Fibroblast of lung (primary cell): ENCODE measurements at places on chromosomes 2 and 18. TPM values are rescaled to one million over a fixed set of nuclear protein-coding genes. Genes with fewer than 3 reads are reported as not detected.

DNA sequence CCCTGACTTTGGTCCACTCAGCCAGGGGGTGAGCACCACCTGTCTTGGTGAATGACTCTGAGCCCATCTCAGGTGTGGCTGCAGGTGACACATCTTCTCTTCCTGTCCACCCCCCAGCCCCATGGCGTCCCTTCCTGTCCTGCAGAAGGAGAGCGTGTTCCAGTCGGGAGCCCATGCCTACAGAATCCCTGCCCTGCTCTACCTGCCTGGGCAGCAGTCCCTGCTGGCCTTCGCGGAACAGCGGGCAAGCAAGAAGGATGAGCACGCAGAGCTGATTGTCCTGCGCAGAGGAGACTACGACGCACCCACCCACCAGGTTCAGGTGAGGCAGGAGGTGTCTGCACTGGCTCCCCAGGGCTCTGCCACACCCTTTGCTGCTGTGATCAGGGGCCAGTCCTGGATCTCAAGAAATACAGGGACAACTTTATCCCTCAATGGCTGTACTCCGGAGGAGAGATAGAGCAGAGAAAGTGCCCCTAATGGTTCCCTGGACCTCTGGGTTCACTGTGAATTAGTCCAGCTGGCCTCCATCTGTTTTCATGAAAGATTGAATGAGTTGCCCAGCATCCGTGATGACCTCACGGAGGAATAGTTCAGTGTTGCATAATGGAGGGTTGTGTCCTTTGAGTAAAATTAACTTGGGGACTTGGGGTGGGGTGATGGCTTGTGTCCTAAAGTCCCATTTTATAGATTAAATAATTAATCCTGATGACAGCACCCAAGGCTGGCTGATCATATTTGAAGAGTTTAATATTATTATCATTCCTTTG, at the start of gene NEU2:
NEU2 (plus strand) TSS at position 122 of the 770 bp plus-strand sequence; CDS start at position 122, 0 bp downstream.
- peak; percentile 35 for DNase-seq
- H3K4me1 ChIP-seq, result peaks cover 3% of the 10 kb centered on the region
- no peak within 1 kb of the TSS for H3K4me3 ChIP-seq
- H3K27me3 ChIP-seq, result no peaks in the 10 kb centered on the region
- no peak within 1 kb of the TSS for H3K27ac ChIP-seq

DNA sequence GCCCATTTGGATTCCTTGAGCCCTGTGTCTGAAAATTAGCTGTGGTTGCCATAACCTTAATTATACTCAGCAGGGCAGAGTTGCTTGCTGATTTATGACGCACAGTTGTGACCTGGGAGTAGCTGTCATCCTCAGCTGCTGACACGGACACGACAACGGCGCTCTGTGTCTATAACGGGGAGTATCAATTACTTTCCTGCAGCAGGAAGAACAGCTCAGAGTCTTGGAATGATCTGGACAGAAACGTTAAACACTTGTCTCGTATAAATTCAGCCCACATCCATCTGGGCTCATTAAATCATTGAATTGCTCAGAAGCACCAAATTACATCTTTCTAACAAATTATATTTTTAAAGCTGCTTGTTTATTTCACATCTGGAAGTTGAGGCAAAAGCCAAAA, 116.3 kb downstream of the SEPTIN10 start:
- no peaks in the 10 kb centered on the region for H3K27me3 ChIP-seq
- H3K4me1 ChIP-seq, result peaks cover 19% of the 10 kb centered on the region
- H3K4me3 ChIP-seq, result no peak overlapping the region
- peak overlapping the region; percentile 82 for H3K27ac ChIP-seq
- DNase-seq, result peak; percentile 70

- H3K27ac ChIP-seq, result no peak overlapping the region
- peaks cover 6% of the 10 kb centered on the region for H3K36me3 ChIP-seq
- peak; percentile 59 for DNase-seq
- no peak overlapping the region for H3K4me3 ChIP-seq
- H3K4me1 ChIP-seq, result peaks cover 3% of the 10 kb centered on the region
Measured at GRCh38 chr2:121356058-121356640, 71.1 kb upstream of the TFCP2L1 start.

- no peaks in the 10 kb centered on the region for H3K27me3 ChIP-seq
- no peaks in the 10 kb centered on the region for H3K36me3 ChIP-seq
- DNase-seq, result no peak
Measured at GRCh38 chr2:237529452-237530402, 36.6 kb upstream of the PRLH start.

- H3K4me3 ChIP-seq, result no peak overlapping the region
- H3K36me3 ChIP-seq, result no peaks in the 10 kb centered on the region
- no peak overlapping the region for H3K27ac ChIP-seq
- no peak for DNase-seq
Measured at GRCh38 chr18:63311118-63312018, 8.2 kb downstream of the BCL2 start.

- no peaks in the 10 kb centered on the region for H3K27me3 ChIP-seq
- no peak overlapping the region for H3K27ac ChIP-seq
- no peak for DNase-seq
- H3K4me3 ChIP-seq, result no peak overlapping the region
- H3K36me3 ChIP-seq, result no peaks in the 10 kb centered on the region
Measured at GRCh38 chr2:66236067-66236685, 198.7 kb upstream of the MEIS1 start.

GRCh38 chr2:165839610-165840009, 45.6 kb upstream of the GALNT3 start:
- H3K4me3 ChIP-seq, result no peak overlapping the region
- H3K27me3 ChIP-seq, result no peaks in the 10 kb centered on the region

DNA sequence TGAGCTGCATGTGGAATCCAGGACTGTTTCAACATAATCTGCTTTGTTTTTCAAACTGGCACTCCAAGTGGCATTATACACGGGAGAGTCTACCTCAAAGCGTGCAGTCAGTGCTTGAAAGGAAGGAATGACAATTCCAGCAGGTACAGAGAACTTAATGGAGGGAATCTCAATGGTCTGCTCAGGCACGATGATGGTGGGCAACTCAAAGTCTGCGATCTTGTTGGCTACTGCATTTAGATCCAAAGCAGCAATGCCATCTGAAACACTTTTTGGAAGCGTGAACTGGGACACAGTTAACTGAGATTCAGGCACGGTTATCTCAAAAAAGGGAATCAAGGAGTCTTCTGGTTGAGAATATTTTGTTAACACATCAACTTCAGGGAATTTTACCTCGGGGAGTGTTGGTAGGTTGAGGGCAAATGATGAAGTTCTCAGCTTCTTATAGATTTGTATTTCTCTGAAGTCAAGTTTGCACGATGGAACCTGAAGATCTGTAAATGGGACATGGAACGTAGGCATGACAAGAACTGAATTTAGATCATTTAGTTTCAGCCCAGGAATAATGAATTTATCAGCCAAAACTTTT, 38.7 kb downstream of the APOB start:
- no peaks in the 10 kb centered on the region for H3K36me3 ChIP-seq
- H3K4me1 ChIP-seq, result no peaks in the 10 kb centered on the region
- DNase-seq, result no peak

DNA sequence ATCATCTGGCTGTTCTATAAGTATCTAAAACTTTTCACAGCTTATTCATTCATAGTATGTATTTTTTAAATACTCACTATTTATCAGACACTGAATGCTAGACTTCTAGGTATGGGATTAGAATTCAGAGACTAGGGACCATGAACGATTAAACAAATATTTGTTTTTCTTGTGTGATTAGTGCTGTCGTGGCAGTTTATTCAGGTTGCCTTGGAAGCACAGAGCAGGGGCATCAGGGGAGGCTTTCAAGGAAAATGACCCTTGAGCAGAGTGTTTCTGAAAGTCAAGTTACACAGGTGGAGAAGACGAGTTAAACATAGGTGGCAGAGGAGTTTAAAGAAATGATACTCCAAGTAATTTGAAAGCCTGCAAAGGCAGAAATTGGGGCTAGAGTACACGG, 5.7 kb downstream of the SPOPL start:
- no peak overlapping the region for H3K4me3 ChIP-seq
- no peak for DNase-seq
- H3K4me1 ChIP-seq, result no peaks in the 10 kb centered on the region
- H3K27ac ChIP-seq, result no peak overlapping the region
- H3K36me3 ChIP-seq, result no peaks in the 10 kb centered on the region

- DNase-seq, result peak; percentile 57
- no peaks in the 10 kb centered on the region for H3K4me1 ChIP-seq
- no peak overlapping the region for H3K4me3 ChIP-seq
- H3K27me3 ChIP-seq, result no peaks in the 10 kb centered on the region
- no peaks in the 10 kb centered on the region for H3K36me3 ChIP-seq
Measured at GRCh38 chr18:45449418-45450227, 165.7 kb upstream of the SLC14A2 start.

GRCh38 chr2:105834931-105835330, 90.2 kb downstream of the NCK2 start:
- H3K27me3 ChIP-seq, result no peaks in the 10 kb centered on the region
- H3K4me3 ChIP-seq, result no peak overlapping the region
- no peaks in the 10 kb centered on the region for H3K36me3 ChIP-seq
- no peaks in the 10 kb centered on the region for H3K4me1 ChIP-seq
- no peak overlapping the region for H3K27ac ChIP-seq

DNA sequence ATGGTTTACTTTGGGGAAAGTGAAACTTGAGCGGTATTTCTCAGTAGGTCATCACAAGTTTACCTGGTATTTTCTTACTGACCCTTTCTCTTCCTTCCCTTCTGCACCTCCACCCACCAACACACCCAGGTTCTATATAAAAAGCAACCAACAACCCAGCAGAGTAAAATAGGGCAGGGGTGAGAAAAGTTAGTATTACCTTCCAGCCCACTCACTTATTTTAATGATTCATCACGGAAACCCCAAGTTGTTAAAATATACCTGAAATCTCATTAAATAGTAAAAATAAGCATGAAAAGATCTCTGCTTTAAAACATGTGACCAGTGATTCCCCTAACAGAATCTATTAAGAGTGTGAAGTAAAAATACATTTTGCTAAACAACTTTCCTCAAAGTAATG, 306.1 kb downstream of the ZEB2 start:
- no peaks in the 10 kb centered on the region for H3K27me3 ChIP-seq
- H3K4me1 ChIP-seq, result no peaks in the 10 kb centered on the region
- H3K27ac ChIP-seq, result no peak overlapping the region

GRCh38 chr2:62229082-62229605, 33.2 kb downstream of the B3GNT2 start:
- no peak overlapping the region for H3K27ac ChIP-seq
- no peaks in the 10 kb centered on the region for H3K27me3 ChIP-seq
- peak; percentile 15 for DNase-seq
- H3K36me3 ChIP-seq, result no peaks in the 10 kb centered on the region
- no peak overlapping the region for H3K4me3 ChIP-seq
- no peaks in the 10 kb centered on the region for H3K4me1 ChIP-seq

GRCh38 chr2:108414945-108415344, 34.1 kb upstream of the GCC2 start:
- no peak overlapping the region for H3K27ac ChIP-seq
- H3K4me3 ChIP-seq, result no peak overlapping the region
- no peak for DNase-seq
- no peaks in the 10 kb centered on the region for H3K36me3 ChIP-seq

- H3K4me3 ChIP-seq, result no peak overlapping the region
- peak; percentile 84 for DNase-seq
- H3K27me3 ChIP-seq, result no peaks in the 10 kb centered on the region
- no peak overlapping the region for H3K27ac ChIP-seq
Measured at GRCh38 chr2:45403036-45403435, 208.0 kb downstream of the SRBD1 start.

DNA sequence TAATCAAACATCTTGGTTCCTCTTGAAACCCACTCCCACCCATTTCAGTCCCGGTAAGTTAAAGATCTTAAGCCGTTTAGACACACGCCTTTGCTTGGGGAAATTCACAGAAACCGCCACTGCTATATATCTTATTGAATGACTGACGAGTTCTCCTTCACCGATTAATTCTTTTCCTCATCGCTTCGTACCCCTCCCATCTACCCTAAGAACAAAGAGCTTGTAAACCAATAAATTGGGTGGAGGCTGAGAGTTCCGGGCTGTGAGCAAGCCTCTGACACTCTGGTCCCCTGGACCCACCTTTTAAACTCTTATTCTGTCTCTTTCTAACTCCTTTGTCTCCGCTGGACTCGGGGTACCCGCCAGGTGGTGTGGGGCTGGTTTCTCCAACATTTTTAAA, 30.6 kb downstream of the TMEM131 start:
- H3K4me3 ChIP-seq, result no peak overlapping the region
- H3K4me1 ChIP-seq, result peaks cover 2% of the 10 kb centered on the region
- H3K27me3 ChIP-seq, result no peaks in the 10 kb centered on the region
- no peaks in the 10 kb centered on the region for H3K36me3 ChIP-seq
- no peak overlapping the region for H3K27ac ChIP-seq

DNA sequence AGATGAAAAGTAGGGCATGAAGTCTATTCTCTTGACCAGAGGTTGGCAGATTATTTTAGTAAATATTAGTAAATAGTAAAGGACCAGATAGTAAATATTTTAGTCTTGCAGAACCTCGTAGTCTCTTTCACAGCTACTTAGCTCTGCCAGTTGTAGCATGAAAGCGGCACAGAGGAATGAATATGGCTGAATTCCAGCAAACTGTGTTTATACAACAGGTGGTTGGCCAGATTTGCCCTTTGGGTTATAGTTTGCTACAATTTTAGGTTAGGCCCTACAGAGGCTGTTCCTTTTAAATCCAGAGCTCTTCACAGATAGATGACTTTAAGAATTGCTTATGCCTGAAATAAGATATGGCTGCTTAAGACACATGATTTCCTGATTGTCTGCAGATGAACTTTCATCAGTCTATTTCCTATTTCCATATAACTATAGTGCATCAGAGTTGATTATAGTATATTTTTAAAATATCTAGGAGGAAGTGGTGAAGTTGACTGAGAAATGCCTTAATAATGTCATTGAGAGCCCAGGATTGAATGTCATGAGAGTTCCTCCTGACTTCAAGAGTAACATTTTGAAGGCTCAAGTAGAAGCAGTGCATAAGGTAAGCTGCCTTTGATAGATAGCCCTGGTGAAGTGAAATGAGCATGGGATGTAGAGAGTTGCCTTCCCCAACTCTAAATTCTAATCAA, 80.5 kb downstream of the TMEM185B start:
- DNase-seq, result no peak
- no peaks in the 10 kb centered on the region for H3K36me3 ChIP-seq
- no peaks in the 10 kb centered on the region for H3K27me3 ChIP-seq
- no peaks in the 10 kb centered on the region for H3K4me1 ChIP-seq
- H3K27ac ChIP-seq, result no peak overlapping the region

- H3K27ac ChIP-seq, result no peak overlapping the region
- no peak for DNase-seq
- H3K27me3 ChIP-seq, result no peaks in the 10 kb centered on the region
- H3K36me3 ChIP-seq, result no peaks in the 10 kb centered on the region
Measured at GRCh38 chr2:88845772-88846661, 154.5 kb downstream of the RPIA start.

GRCh38 chr18:26978812-26979341, 113.4 kb upstream of the AQP4 start:
- no peak for DNase-seq
- no peaks in the 10 kb centered on the region for H3K4me1 ChIP-seq
- no peaks in the 10 kb centered on the region for H3K27me3 ChIP-seq
- H3K27ac ChIP-seq, result no peak overlapping the region

GRCh38 chr2:145323512-145323911, 803.6 kb upstream of the ZEB2 start:
- no peaks in the 10 kb centered on the region for H3K4me1 ChIP-seq
- peak; percentile 62 for DNase-seq
- H3K27ac ChIP-seq, result no peak overlapping the region
- H3K4me3 ChIP-seq, result no peak overlapping the region
- no peaks in the 10 kb centered on the region for H3K27me3 ChIP-seq

The DYSF gene
- total RNA-seq, result under 0.01 TPM in 1 of 2 replicates, not detected in the other

The COLEC12 gene
- total RNA-seq, result 24.8 and 60.6 TPM in 2 replicates

The LYG1 gene
- 0.26 and 0.50 TPM in 2 replicates for total RNA-seq

The GALNT5 gene
- total RNA-seq, result 32.4 and 199 TPM in 2 replicates

The ATP6V1C2 gene
- total RNA-seq, result under 0.01 TPM in 2 replicates

The SOWAHC gene
- total RNA-seq, result 7.1 and 10.3 TPM in 2 replicates

The UXS1 gene
- total RNA-seq, result 18.5 and 23.1 TPM in 2 replicates

The IL36RN gene
- not detected in 2 replicates for total RNA-seq

The SULT1C2 gene
- under 0.01 and 0.26 TPM in 2 replicates for total RNA-seq

The DNAJC5G gene
- not detected in 2 replicates for total RNA-seq

The FBXO15 gene
- 0.77 and 0.83 TPM in 2 replicates for total RNA-seq
